ENCODE measurements at places on chromosomes 12 and 14.

GRCh38 chr14:32571995-32572866 is 243.1 kb downstream of the AKAP6 start:
- DNase-seq = no peak

GRCh38 chr14:75711796-75712211 is 50.8 kb downstream of the TTLL5 start:
- no peak for DNase-seq

DNA sequence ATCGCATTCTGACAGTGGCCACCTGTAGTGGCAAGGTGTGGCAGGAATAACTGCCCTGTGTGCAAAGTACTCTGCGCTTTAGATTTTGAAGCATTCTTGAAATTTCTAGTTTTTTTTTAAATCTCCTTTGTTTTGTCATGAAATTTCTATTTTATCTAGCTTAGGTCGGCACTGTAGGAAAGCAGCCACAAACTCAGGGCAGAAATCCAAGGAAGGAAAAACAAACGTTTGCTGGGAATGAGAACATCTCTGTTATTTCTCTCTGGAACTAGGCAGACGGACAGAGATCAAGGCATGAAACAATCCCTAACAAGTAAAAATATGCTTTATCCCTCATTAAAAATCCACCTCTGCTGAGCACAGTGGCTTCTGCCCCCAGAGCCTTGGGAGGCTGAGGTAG is 1.3 kb upstream of the NR2C1 start:
- DNase-seq = no peak

DNA sequence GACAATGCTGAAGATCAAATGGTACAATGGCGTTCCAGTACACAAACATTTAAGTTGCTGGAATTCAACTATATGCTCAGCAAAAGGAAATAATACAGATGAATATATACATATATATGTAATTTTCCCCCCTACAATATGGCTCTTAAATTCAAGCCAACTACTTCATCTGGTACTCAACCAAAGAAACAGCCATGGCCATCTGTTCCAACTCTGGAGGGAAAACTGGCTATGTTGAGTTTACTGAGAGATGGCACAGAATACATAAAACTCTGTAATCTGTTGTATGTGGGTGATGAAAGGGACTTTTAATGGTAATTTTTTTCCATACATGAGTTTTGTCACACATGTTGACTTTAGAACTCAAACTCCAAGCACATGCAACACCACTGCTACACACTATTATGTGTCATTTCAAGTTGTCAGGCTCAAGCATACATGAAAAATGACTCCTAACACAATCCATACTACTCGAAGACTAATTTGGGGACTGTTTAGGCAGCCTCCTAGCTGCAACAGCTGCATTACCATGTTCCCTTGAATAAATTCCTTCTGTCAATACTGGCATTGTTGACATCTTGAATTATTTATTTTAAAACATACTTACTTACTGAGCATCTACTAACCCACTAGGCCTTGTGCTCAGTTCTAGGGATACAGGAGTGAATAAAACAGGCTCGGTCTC is 38.2 kb upstream of the MAP3K9 start:
- no peak for DNase-seq

All from stimulated activated CD4-positive, alpha-beta T cell treated with anti-CD3 and anti-CD28 coated beads, Interleukin-15, amount 100 ng/mL, for 48 hours (primary cell).